ENCODE measurements at places on chromosomes 3 and 15. TPM values are rescaled to one million over a fixed set of nuclear protein-coding genes. Genes with fewer than 3 reads are reported as not detected.

The COL7A1 gene
- 0.19 TPM for total RNA-seq

The MUSTN1 gene
- not detected for total RNA-seq

The DAZL gene
- total RNA-seq: not detected

The CCDC54 gene
- total RNA-seq: not detected

The FRMD4B gene
- total RNA-seq: 174 TPM
